ENCODE measurements at places on chromosomes 16 and 17. TPM values are rescaled to one million over a fixed set of nuclear protein-coding genes. Genes with fewer than 3 reads are reported as not detected.

- H3K27me3 ChIP-seq: no peaks in the 10 kb centered on the region
- no peak overlapping the region for H3K27ac ChIP-seq
- no peak overlapping the region for H3K4me3 ChIP-seq
Measured at GRCh38 chr17:31835984-31836383, 23.1 kb downstream of the COPRS start.

- DNase-seq: no peak
- H3K36me3 ChIP-seq: no peaks in the 10 kb centered on the region
- peaks cover 25% of the 10 kb centered on the region for H3K4me1 ChIP-seq
- no peak overlapping the region for H3K4me3 ChIP-seq
- H3K27ac ChIP-seq: no peak overlapping the region
Measured at GRCh38 chr17:73432624-73433190, 120.9 kb upstream of the CDC42EP4 start.

DNA sequence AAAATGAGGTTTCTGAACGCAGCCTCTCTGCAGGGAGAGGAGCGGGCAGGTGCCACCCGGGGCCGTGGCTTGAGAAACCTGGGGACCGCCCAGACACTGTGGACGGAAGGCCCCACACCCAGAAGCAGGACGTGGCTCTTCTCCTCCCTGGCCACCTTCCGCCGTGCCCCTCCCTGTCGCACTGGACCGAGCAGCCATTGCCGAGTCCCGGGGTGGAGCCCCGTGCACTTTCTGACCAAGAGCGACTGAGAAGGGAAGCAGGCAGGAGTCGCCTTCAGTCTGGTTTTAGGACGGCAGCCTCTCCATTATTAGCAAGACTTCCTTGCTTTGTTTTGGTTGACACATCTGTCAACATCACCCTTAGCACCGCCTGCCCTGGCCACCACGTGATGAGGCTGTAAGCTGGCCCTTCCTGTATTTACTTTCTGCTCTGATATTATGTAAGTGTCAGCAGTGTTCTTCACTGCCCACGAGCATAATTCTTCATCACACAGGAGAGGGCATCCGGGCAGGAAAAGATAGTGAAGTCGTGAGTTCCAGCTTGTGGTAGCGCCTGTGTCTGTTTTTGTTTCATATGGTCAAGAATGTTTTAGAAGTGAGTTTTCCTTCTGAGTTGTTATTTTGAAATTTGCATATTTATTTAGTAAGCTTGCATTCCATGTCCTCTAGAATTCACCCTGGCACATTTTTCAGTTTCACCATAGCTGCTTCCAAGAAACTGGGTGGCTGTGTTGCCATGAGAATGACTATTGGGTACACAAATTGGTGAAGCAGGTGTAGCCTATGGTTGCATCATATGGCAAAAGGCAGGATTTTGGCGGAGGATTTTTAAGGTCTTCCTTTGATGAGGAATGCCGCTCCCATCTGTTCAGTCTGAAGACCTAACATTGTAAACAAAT lies 1.0 kb downstream of the HERPUD1 start:
- peak; percentile 94 for DNase-seq
- peaks cover 72% of the 10 kb centered on the region for H3K4me1 ChIP-seq
- H3K27me3 ChIP-seq: no peaks in the 10 kb centered on the region
- H3K27ac ChIP-seq: peak overlapping the region; percentile 100

DNA sequence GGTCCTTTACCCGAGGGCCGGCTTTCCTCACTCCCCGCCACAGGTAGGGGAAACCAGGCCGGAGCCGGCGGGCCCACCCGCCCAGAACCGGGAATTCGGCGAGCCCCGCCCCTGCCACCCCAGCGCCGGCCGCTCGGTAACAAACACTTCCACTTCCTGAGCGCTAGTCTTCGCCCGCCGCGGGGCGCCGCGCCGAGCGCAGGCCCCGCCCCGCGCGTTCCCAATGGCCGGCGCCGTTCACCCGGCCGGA lies 224 bp upstream of the NHERF1 start:
- H3K36me3 ChIP-seq: peaks cover 11% of the 10 kb centered on the region
- H3K4me1 ChIP-seq: peaks cover 85% of the 10 kb centered on the region
- H3K4me3 ChIP-seq: peak overlapping the region; percentile 100
- H3K27me3 ChIP-seq: no peaks in the 10 kb centered on the region
- H3K27ac ChIP-seq: peak overlapping the region; percentile 90

DNA sequence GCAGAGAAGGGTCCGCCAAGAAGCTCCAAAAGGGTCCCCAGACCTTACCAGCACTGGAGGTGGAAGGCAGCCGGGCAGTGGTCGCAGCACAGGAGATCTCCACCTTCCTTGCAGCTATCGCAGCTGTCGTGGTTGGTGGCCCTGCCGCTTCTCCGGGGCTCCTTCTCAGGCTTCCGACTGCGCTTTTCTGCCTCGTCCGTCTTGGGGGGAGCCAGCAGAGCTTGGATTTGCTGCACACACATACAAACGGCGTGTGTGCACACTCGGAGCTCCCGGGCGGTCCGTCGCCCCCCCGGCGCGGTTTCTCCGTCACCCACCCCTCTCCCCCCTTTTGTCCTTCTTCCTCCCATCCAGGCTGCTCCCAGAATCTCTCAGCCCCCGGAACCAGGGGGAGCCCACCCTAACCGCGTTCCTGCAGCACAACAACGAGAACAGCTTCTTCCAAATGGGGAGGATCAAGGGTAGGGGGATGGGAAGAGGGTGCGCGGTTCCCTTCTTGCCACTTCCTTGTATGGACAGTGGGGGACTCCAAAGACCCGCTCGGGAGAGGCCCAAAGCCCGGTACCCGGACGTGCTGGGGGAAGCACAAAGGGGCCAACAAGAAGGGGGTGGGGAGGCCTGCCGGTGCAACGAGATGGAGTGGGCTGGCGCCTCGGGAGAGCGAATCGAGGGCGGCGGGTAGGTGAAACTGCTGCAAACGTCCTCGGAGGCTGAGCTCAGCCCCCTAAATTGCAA lies 1.1 kb downstream of the PHF12 start:
- peaks cover 58% of the 10 kb centered on the region for H3K4me1 ChIP-seq
- peak overlapping the region; percentile 100 for H3K27ac ChIP-seq
- H3K36me3 ChIP-seq: no peaks in the 10 kb centered on the region
- H3K27me3 ChIP-seq: no peaks in the 10 kb centered on the region

DNA sequence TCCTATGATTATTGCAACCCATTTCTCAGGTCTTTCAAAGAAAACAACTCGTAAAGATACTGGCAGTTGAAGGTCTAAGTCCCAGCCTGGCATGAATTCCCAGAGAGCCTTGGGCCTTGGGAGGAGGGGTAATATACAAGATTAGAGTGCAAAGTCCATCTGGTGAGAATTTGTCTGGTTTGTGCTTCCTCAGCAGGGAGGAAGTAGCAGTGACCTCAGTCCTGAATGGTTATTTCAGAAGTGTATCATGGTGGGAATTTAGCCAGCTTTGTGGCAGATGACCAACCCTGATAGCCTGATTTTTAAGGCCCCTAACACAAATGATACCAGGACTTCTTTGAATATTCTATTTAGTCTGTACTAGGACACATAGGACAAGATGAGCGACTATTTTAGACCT lies 151.2 kb upstream of the TBX2 start:
- peak overlapping the region; percentile 83 for H3K27ac ChIP-seq
- no peak for DNase-seq
- no peaks in the 10 kb centered on the region for H3K27me3 ChIP-seq
- no peaks in the 10 kb centered on the region for H3K36me3 ChIP-seq
- no peak overlapping the region for H3K4me3 ChIP-seq

GRCh38 chr17:47712330-47713023 lies 18.5 kb downstream of the TBKBP1 start:
- no peak for DNase-seq
- no peaks in the 10 kb centered on the region for H3K27me3 ChIP-seq
- peak overlapping the region; percentile 80 for H3K27ac ChIP-seq

- DNase-seq: no peak
- peaks cover 38% of the 10 kb centered on the region for H3K4me1 ChIP-seq
- peak overlapping the region; percentile 4 for H3K27ac ChIP-seq
- H3K27me3 ChIP-seq: no peaks in the 10 kb centered on the region
- peaks cover 57% of the 10 kb centered on the region for H3K36me3 ChIP-seq
- H3K4me3 ChIP-seq: no peak overlapping the region
Measured at GRCh38 chr17:2190014-2190413, 113.6 kb downstream of the SMG6 start.

GRCh38 chr17:32956240-32956970 lies 28.5 kb downstream of the TMEM98 start:
- H3K27me3 ChIP-seq: no peaks in the 10 kb centered on the region
- DNase-seq: no peak
- no peaks in the 10 kb centered on the region for H3K36me3 ChIP-seq

DNA sequence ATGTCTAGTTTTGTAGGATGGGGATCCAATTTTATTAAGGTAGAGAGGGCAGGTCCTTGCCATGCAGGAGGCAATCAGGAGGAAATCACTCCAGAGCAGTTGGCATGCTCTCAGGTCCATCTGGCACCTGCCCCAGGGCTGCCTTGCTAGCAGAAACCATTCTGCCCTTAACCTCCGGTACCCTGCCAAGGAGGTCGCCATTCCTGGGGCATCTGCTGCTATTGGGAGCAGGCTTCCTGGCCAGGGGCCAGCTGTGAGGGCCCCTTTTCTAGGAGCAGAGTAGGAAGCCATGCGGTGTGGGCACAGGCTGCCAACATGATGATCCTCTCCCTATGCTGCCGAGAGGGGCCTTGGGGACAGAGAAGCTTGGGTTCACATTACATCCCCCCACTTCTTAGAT lies 47.6 kb upstream of the MGAT5B start:
- no peaks in the 10 kb centered on the region for H3K27me3 ChIP-seq
- no peaks in the 10 kb centered on the region for H3K36me3 ChIP-seq
- DNase-seq: no peak
- H3K27ac ChIP-seq: no peak overlapping the region
- no peak overlapping the region for H3K4me3 ChIP-seq

DNA sequence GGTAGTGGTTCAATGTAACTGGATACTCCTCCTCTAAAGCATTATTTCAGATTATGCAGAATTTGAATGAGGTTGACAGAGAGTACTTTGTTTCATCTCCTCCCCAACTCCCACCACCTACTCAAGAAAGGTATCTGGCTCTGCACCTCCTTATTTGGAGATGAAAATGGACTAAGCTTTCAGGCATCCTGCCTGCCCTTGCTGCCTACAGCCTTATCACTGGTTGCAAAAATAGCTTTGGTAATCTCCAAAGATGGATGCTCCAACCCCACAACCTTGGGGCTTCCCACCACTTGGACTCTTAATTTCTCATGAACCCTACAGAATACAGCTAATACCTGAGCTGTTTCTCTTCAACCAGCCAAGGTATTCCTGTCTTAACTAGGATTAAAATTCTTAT lies 45.3 kb upstream of the CORO6 start:
- H3K27me3 ChIP-seq: no peaks in the 10 kb centered on the region
- H3K27ac ChIP-seq: no peak overlapping the region
- H3K4me1 ChIP-seq: peaks cover 13% of the 10 kb centered on the region
- no peak overlapping the region for H3K4me3 ChIP-seq
- peaks cover 100% of the 10 kb centered on the region for H3K36me3 ChIP-seq
- no peak for DNase-seq

GRCh38 chr17:80071116-80071841 lies 30.1 kb upstream of the GAA start:
- DNase-seq: no peak
- H3K27me3 ChIP-seq: no peaks in the 10 kb centered on the region
- no peaks in the 10 kb centered on the region for H3K36me3 ChIP-seq
- peak overlapping the region; percentile 29 for H3K4me3 ChIP-seq
- peaks cover 4% of the 10 kb centered on the region for H3K4me1 ChIP-seq
- H3K27ac ChIP-seq: peak overlapping the region; percentile 91

DNA sequence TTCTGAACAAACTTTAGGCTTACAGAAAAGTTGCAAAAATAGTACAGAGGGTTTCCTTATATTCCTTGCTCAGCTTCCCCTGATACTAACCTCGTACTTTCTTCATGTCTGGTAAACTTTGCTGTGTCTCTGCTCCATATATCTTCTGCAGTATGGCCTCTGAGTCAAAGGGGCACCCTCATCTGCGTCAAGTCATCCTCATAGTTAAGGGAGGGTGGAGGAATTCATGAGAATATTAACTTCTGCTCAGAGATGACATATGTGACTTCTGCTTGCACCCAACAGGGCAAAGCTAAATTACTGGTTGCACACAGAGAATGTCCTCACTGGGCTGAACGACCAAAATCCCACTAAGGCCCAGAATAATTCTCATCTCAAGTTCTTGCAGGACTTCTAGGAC lies 4.3 kb upstream of the CCL7 start:
- H3K36me3 ChIP-seq: no peaks in the 10 kb centered on the region
- H3K27ac ChIP-seq: no peak overlapping the region
- H3K4me1 ChIP-seq: no peaks in the 10 kb centered on the region
- no peak overlapping the region for H3K4me3 ChIP-seq
- no peak for DNase-seq

- DNase-seq: no peak
- H3K27ac ChIP-seq: no peak overlapping the region
- no peak overlapping the region for H3K4me3 ChIP-seq
- no peaks in the 10 kb centered on the region for H3K27me3 ChIP-seq
- H3K36me3 ChIP-seq: no peaks in the 10 kb centered on the region
- H3K4me1 ChIP-seq: peaks cover 7% of the 10 kb centered on the region
Measured at GRCh38 chr17:80080081-80080480, 21.3 kb upstream of the GAA start.

DNA sequence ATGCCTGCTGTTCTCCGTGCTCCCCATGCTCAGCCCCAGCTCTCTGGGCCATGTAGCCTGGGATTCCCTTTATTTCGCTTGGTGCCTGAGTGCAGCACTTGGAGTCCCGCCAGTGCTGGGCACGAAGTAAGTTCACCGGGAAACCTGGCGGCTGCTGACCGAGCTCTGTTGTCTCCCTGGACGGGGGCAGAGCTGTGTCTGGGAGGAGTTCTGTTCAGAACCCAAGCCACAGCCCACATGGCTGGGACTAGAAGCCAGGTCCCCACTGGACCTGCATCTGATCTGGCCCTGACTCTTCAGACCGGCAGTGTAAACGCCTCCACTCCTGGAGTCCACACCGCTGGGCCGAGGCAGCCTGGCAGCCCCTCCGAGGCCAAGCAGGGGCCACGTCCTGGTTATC lies 37.5 kb upstream of the CIBAR2 start:
- H3K27me3 ChIP-seq: no peaks in the 10 kb centered on the region
- no peak overlapping the region for H3K4me3 ChIP-seq
- no peak for DNase-seq
- H3K4me1 ChIP-seq: peaks cover 12% of the 10 kb centered on the region

GRCh38 chr17:37844158-37844976 lies 79.8 kb upstream of the TBC1D3K start:
- peaks cover 15% of the 10 kb centered on the region for H3K4me1 ChIP-seq
- H3K4me3 ChIP-seq: peak overlapping the region; percentile 27
- peak overlapping the region; percentile 51 for H3K27ac ChIP-seq
- H3K36me3 ChIP-seq: no peaks in the 10 kb centered on the region
- peaks cover 9% of the 10 kb centered on the region for H3K27me3 ChIP-seq
- peak; percentile 90 for DNase-seq

The SOST gene
- total RNA-seq: not detected

The HLF gene
- 6.8 TPM for total RNA-seq

The HOXB8 gene
- total RNA-seq: not detected

The TNP2 gene
- not detected for total RNA-seq

The PRR35 gene
- not detected for total RNA-seq

The CYLD gene
- total RNA-seq: 90.3 TPM

The SP6 gene
- 0.88 TPM for total RNA-seq
